ENCODE measurements at places on chromosomes 4 and X.

- peak; percentile 21 for DNase-seq
Observed at GRCh38 chr4:146522869-146523205, 1.1 kb upstream of the SLC10A7 start.

DNA sequence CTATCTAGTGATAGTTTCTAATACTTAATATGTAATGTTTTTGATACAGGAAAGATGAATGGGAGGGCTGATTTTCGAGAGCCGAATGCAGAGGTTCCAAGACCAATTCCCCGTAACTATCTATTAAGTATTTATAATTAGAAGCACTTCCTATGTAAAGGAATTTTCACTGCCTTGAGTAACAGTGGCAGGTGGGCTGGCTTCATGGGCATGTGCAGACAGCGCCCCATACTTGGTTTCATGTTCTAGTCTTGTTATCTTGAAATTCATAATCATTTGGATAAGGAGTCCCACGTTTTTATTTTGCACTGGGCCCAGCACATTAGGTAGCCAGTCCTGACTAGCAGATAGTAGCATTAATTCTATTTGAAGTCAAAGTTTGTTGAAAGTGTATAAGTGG, 1.7 kb downstream of the OCIAD1 start:
- no peak for DNase-seq

GRCh38 chrX:135432453-135432852, 10.7 kb downstream of the SMIM10L2A start:
- no peak for DNase-seq

GRCh38 chrX:155434906-155435743, 23.3 kb downstream of the F8A3 start:
- no peak for DNase-seq

DNA sequence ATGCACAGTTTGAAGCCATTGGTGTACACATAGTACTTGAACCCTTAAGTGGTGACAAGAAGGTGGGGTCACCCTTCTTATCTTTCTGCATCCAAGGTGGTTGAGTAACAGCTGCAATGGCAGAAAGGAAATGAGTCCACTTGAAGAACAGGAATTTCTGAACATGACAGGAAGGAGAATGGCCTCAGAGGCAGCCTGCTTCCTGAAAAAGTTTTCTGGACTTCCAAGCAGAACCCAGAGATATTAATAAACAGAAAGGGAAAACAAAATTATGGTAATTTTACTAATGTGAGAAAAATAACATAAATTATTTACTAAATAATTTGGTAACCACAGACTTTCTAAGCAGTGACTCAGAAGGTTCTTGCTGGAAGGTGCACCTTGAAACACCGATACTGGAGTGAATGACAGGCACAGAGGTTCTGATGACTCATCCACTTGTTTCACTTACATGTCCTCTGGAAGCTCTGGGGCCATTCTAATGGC, 119.9 kb upstream of the HS3ST1 start:
- DNase-seq = no peak

- DNase-seq = peak; percentile 41
Observed at GRCh38 chr4:2469192-2469984, 482 bp downstream of the RNF4 start.

All from HTR-8/SVneo (cell line).